HAP-1 (cell line): ENCODE measurements at places on chromosomes 6 and 20.

DNA sequence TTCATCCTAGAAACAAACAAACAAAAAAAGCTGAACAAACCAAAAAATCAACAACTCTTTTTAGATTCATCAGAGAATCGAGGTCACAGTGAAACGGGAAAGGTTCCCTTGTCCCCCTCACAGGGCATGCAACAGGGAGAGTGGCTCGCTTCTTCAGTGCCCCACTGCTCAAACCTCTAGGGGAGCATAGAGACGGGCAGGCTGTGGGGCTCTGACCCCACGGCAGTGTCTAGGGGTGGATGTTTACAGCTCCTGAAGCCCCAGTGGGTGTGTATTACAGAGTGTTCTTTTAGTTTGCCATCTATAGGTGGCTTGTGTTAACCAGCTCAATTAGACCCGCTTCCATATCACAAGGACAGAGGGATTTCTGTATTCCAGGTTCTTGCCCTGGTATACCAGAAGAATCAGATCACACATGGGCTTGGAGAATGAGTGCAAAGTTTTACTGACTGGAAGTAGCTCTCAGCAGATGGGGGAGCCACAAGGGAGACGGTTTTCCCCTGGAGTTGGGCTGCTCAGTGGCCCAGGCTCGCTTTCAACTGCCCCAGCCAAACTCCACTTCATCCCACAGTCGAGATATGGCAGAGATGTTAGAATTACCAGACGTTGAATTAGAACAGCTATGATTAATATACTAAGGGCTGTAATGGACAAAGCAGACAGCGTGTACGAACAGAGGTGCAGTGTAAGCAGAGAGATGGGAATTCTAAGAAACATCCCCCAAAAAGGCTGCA lies 192.6 kb upstream of the CST7 start:
- DNase-seq: no peak

GRCh38 chr20:57259938-57260921 lies 6.2 kb downstream of the BMP7 start:
- DNase-seq: peak; percentile 53

DNA sequence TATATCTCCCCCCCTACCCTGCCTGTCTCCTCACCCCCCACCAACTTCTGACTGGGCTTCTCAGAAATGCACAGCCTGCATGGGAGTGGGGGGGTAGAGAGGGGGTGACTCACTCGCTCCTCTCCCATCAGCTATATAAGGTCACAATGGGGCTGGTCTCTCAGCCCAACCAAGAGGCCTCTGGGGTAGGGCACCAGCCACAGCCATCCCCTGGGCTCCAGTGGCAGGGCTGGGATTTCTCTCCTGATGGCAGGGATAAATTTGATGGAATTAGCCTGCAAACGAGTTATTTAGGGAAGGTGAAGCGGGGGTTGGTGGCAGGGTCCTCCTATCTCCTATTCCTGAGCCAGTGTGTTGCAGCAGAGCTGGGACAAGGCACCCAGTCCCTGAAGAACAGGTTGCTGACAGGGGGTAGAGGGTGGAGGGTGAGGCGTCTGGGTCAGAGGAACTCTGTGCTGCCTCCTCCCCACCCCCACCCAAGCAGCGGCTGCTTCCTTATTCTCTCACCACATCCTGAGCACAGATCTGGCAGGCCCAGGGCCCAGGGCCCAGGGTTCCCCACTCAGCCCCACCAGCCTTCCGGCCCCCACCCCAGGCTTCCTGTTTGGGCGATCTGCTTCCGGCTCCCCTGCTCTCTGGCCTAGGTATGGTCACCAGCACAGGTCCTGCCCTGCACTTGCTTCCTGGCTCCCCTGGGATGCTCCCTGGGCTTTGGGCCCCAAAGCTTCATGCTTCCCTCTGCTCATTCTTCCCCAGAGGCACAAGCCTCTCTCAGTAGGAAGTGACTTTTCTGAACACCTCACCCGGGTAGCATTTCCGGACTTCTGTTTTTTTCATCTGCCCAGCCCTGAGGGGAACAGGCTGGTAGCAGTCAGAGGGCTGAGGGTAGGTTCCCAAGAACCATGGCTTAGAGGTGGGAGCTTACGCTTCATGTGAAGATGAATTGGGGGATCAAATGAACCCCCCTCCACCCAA lies 4.0 kb downstream of the PPP1R18 start:
- no peak for DNase-seq

GRCh38 chr6:42179945-42180313 lies 6.8 kb downstream of the GUCA1A start:
- DNase-seq: no peak

GRCh38 chr6:40588480-40588879 lies 1.3 kb upstream of the LRFN2 start:
- DNase-seq: no peak

- no peak for DNase-seq
Observed at GRCh38 chr6:53634184-53634631, 31.3 kb downstream of the KLHL31 start.

GRCh38 chr6:88376197-88376596 lies 210.1 kb upstream of the CNR1 start:
- no peak for DNase-seq

GRCh38 chr6:70685494-70686180 lies 18.0 kb downstream of the SMAP1 start:
- no peak for DNase-seq

DNA sequence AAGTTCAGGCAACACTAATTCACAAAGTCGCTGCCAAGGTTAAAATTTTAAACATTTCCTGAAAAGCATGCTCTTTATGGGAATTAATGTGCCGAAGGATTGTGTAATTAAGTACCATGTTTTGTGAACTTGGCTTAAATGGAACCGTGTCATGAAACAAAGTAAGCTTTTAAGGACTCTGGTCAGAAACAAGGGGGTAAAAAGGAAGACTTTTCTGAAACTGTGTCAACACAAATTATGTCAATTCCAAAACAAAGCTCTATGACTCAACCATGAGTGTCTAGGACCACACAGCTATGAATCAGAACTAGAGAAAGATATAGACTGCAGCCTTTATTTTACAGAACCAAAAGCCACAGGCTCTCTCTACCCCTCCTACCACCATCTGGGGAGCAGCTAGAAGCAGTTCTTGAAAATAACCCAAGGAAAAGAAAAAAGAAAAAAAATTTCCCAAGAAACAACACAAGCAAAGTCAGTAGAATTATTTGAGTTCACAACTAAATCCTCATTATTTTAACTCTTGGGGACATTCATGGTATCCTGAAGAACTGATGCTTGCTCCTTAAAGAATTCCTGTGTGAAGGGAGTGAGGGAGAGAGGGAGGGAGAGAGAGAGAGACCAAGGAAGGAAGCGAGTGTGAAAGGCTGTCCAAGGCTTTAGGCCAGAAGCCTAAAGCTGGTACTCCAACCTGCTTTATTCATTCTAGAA lies 81.9 kb downstream of the ZMYND8 start:
- no peak for DNase-seq
